ENCODE measurements at places on chromosomes 2 and 18.

DNA sequence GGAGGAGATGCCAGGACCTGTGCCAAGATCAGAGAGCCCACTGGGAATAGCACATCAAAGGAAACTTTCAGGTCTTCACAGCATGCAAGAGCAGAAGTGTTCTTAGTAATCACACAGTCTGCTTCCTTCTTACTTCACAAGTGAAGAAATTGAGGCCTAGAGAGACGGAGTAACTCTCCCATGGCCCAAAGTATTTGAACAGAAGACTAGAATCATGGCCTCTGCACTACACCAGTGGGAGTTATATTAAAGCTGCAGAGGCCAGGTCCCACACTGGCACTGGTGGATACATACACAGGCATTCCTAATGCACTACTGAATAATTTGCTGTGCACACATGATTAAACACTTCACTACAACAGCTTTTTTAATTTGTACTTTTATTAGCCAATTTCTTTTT lies 107.6 kb upstream of the RMP24 start:
- DNase-seq: no peak

- DNase-seq: no peak
Observed at GRCh38 chr2:26598336-26598995, 42.7 kb downstream of the CIB4 start.

DNA sequence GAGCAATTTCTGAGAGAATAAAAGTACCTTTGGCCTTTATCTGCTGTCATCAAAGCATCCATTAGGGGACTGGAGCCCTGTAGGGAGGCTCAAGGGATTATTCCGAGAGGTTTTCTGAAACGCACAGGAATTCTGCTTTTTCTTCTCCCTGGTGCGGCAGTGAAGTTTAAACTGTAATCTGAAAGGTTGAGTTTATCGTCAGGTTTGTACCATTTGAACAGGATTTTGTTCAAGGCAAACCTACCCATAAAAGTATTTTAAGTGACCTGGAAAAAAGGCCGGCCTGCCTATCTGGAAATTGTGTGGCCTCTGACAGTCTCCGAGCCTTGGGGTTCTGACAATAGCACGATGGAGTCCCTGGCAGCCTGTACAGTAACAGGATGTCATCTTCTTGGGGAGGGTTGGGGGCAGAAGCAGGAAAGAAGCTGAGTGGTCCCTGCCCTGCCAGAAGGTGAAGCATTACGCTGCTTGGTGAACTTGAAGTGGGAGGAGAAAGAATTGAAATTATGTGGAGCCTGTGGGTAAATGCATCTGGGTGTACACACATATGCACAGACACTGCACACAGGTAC lies 272.0 kb downstream of the CYRIA start:
- DNase-seq: no peak

- DNase-seq: no peak
Observed at GRCh38 chr2:6982934-6983589, 65.8 kb downstream of the RNF144A start.

DNA sequence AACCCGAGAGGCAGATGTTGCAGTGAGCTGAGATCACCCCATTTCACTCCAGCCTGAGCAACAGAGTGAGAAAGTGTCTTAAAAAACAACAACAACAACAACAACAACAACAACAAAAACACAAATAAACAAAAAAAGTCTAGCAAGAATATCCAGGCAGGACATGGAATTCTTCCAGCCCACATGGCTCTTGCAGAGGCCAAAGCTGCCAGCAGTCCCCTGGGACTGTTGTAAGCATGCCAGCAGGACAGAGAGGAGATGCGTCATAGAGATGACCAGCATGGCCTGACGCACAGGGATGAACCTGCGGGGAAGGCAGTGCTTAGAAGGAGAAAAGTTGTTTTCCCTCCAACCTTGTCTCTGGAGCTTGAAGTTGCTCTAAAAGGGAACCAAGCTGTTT lies 182.3 kb upstream of the PGAP1 start:
- DNase-seq: no peak

GRCh38 chr2:162315938-162316337 lies 2.5 kb downstream of the IFIH1 start:
- DNase-seq: no peak

DNA sequence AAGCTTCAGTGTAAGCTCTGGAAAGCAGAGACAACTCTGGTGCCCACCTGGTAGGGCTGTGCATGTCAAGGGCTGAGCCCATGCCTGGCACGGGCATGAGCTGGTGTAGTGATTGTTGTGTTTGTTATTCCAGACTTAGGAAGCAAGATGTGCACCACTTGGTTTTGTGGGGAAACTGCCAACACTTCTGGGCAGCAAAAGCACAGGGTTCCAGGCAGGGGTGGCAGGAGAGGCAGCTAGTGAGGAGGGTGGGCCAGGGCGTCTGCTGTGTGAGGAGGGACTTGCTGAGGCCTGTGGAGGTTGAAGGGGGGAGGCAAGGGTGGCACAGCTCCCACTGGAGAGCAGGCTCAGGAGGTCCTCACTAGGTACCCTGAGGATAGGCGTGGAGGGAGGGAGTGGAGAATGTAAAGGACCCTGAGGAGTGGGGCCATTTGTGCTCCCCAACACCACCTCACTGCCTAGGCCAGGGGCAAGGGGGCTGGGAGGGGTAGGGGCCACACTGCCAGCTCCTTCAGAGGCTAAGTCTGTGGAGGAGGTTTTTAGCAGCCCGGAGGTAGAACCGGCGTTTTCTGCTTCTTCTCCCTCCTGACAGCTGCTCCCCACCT lies 104.0 kb upstream of the POU3F3 start:
- no peak for DNase-seq

- no peak for DNase-seq
Observed at GRCh38 chr2:157932480-157933159, 56.5 kb upstream of the ACVR1 start.

- no peak for DNase-seq
Observed at GRCh38 chr18:23924813-23925212, 89.7 kb upstream of the TTC39C start.

DNA sequence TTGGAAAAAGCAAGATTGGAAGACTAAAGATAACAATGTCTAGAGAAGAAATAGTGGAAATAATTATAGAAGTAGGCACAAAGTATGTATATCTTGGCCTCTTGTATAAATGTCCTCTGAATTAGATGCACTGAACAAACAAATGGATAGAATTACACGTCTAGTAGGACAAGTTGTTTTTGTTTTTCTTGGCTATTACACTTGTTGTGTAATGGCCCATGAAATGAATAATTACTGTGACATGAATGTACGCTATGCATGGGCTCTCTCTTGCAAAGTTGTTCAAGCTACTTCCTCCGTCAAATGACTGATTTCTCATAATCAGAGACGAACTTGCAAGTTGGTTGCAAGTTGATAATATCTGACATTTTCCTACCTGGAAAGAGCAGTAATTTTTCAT lies 126.2 kb downstream of the PDE1A start:
- no peak for DNase-seq

DNA sequence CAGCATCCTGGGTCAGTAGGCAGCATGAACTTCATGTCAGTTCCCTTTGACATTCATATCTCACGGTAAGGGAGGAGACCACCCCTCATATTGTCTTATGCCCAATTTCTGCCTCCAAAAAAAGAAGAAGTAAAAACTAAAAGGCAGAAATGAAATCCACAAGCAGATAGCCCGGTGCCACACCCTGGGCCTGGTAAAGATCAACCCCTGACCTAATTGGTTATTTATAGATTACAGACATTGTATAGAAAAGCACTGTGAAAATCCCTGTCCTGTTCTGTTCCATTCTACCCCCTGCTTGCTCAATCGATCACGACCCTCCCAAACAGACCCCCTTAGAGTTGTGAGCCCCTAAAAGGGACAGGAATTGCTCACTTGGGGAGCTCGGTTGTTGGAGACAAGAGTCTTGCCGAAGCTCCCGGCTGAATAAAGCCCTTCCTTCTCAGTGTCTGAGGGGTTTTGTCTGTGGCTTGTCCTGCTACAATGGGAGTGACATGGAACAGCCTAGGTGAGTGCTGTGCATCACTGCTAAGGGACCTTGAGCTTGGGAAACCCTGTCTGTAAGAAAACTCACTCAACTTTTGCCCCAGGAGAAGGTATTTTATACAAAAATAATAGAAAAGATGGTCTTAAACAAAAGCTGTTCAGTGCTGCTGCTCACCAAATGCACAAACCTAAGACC lies 11.1 kb downstream of the NDUFV2 start:
- DNase-seq: no peak

DNA sequence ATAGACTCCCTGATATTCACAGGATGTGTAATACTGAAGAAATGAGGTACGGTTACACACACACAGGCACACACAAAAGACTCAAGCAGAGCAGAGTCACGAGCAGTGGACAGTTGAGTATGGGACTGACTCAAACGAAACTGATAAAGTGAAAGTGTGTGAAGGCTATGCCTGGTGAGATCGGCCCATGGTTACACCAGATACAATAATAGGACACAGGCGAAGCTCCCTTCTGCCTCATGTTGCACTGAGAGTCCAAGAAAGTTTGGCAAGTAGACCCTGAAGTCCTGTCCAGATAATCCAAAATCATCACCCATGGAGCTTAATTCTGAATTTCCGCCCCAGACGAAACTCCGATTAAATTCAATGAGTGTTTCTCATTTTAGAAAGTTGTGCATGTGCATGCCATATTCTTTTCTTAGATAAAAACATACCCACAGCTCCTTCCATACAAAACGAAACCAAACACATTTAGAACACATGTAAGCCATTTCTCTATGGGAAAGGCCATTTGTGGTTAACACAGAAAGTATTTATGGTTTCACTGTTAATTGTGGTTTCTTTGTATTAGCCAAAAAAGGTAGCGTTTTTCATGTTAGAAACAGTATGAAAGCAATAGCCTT lies 567.6 kb downstream of the PLCL1 start:
- DNase-seq: no peak

DNA sequence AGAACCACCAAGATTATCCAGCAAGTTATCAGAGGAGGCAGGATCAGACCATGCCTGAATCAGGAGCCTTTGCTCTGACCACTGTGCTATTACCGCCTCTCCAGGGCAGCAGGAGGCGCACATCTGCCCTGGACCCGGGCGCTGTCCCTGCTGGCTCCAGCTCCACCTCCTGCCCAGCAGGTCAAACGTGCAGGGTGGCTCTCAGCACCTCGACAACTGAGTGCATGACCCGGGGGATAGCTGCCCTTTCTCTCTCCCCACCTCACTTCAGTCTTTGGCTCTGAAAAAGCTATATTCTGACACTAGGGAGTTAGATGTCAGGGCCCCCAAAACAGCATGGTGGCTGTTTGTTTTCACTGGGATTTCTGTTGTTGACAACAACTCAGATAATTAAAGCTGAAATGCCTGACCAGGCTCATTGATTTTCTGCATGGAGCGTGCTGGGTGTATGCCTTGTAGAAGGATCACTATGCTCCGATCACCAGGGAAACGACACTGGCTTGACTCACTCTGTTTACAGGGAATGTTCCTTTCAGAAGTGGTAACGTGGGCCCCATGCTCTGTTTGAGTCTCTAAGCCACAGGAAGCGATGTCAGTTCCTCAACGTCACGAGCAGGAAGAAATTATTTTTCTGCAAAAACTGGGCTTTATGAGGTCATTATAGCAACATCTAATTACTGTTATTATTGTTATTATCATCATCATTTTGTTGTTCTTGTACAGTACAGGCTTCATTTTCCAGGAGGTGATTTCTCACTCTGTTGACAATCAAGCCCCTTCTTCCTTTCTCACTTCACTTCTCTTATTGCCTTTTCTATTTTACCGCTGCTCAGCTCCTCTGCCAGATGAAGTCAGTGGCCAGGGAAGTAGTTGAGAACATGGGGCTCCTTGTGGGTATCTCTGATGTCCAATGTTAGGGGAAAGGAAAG lies 125.6 kb downstream of the PLB1 start:
- DNase-seq: peak; percentile 73

- DNase-seq: no peak
Observed at GRCh38 chr2:139078376-139078775, 298.2 kb upstream of the NXPH2 start.

DNA sequence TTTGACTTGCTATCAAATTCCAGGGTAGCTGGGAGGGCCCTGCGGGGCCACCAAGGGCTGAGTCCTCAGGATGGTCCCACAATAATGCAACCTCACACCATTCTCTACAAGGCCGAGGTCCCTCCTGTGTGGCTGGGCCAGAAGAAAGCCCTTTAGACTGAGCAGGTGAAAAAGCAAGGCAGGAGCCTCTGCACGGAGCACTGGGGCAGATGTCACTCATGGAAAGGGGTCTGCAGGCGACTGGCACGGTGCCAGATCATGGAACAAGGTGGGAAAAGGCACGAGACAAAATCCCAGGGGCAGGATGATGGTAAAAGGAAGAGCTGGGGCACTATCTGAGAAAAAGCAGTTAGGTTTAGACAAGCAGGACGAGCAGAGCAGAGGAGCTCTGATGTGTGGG lies 16.1 kb downstream of the HJURP start:
- no peak for DNase-seq

DNA sequence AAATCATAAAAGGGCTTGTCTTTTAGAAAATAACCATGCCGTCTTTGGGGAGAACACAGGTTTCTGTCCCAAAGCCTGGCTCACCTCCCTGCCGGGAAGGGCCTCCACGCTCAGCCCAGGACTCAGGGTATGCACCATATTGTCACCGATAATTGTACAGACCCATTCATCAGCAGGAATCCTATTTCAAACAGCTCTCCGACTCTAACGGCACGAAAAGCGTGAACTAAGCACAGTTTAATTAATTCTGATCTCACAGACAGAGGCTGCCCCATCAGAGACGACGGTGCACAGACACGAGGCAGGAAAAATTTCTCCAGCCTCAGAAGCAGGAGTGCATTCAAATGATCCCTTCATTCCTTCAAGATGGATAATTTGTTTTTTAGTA lies 276.2 kb downstream of the MYCN start:
- no peak for DNase-seq

- DNase-seq: no peak
Observed at GRCh38 chr2:238060096-238060541, 682 bp upstream of the SCLY start.

DNA sequence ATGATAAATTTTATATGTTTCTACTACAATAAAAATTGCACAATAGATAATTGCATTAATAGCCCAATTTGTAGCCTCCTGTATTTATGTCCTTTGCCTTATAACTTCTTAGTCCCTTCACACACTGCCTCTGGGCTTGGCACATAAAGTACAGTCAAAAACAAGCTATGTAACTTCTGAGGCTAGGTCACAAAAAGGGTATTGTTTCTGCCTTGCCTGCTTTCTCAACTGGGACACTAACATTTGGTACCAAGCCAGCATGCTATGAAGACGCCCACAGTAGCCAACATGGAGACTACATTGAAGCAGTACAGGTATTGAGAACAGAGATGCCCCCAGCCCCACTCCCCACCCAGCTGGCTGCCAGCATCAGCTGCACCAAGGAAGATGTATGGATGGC lies 5.4 kb upstream of the SLC3A1 start:
- no peak for DNase-seq

DNA sequence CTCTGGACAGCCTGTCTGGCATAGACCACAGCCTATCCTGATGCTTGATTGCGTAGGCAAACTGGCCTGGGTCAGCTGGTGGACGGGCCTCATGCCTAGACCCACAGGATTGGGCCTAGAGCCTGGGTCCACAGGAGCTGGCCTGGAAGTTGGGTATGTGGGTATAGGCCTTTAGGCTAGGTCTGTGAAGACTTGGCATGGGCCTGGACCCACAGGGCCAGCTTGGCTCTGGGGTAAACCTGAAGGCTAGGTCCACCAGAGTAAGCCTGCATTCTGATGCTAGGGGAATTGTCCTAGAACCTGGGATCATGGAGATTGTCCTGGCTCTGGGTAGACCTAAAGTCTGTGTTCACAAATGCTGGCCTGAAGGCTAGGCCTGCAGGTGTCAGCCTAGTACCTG lies 1293.7 kb downstream of the CNTNAP5 start:
- DNase-seq: no peak
